ENCODE measurements at places on chromosomes 11 and 22.

- DNase-seq, result no peak
Measured at GRCh38 chr11:78140392-78141077, 1.1 kb upstream of the ALG8 start.

DNA sequence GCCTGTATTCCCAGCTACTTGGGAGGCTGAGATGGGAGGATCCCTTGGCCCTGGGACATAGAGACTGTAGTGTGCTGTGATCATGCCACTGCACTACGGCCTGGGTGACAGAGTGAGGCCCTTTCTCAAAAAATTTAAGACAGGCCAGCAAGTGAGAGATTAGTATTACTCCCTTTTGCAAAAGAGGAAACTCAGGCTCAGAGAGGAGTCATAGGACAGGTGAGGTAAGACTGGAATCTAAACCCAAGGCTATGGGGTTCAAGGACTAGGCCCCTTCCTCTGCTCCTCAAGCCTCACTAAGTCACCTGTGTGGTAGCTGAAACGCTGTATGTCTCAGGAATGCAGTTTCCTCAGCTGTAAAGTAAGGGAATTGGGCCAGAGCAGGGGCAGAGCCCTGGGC lies 1.6 kb upstream of the P2RY2 start:
- no peak for DNase-seq

- DNase-seq, result no peak
Measured at GRCh38 chr22:33409079-33409478, 350.9 kb upstream of the SYN3 start.

DNA sequence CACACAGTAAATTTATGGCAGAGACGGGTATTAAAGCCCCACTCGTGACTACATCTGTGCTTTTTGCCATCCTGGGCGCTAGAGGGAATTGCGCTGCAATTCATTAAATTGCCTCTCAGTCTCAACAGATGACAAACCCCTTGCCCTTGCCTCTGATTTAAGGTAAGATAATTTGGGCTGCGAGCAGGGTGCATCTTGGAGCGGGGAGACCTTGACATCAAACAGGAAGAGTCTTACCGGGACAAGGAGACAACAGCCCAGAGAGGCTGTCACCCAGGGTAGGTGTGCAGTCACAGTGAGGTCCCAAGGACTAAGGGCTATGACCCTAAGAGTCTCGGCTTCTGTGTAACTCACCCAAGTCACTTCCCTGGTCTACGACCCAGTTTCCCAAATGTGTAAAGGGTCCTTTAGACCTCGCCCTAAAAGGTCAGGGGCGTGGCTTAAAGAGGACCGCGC lies 449 bp upstream of the TOM1 start:
- no peak for DNase-seq

DNA sequence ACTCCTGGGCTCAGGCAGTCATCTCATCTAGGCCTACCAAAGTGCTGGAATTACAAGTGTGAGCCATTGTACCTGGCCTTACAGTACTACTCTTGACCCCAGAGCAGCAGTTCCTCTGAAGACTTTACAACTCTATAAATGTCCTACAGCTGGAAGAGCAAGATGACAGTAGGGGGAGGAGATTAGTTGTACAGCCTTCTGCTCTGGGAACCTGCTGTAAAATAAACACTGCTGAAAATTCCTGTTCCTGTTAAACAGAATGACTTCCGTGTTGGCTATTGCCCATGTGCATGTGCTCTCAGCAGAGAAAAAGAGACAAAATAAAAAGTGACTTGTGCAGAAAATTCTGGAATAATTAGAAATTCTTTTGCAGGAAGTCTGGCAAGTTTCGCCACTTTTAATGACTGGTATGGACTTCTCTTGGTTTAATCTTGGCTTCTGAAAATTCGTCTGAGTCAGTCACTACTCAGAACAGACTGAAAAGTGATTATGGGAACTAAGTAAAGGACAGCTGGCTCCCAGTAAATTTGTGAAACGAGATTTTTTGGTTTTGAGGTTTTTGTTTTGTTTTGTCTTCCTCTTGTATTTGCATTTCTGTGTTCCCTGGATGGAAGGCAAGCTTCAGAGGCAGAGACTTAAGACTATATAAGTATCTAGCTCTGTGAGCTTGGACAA lies 955.7 kb downstream of the DLG2 start:
- DNase-seq, result no peak

- no peak for DNase-seq
Measured at GRCh38 chr11:121420398-121420797, 31.7 kb upstream of the SORL1 start.

GRCh38 chr11:45036733-45037132 lies 86.0 kb upstream of the TP53I11 start:
- no peak for DNase-seq

- DNase-seq, result no peak
Measured at GRCh38 chr11:124623861-124624525, 1.3 kb downstream of the TBRG1 start.

DNA sequence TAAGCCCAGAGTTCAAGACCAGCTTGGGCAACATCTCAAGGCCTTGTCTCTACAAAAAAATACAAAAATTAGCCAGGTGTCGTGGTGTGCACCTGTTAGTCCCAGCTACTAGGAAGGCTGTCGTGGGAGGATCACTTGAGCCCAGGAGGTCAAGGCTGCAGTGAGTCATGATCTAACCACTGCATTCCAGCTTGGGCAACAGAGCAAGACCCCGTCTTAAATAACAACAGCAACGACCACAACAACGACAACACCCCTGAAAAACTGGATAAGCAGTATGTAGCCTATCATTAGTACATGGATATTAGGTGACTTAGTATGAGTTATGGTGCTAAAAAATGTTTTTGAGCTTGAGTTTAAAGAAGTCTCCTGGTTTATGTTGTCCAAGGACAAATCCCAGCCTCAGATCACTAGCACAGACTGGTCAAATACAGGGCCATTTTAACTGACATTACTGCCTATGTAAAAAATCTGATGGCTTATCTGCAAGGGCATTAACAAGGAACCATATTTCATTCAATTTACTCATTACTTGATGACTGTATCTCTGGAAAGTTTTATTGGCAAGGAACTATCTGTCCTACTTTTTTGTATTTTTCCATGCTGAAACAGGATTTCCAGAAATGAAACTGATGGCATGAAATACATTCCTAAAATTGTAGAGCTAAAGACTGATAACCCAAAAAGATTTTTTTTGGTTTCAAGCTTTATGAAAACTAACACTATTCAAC lies 23.4 kb downstream of the C2CD3 start:
- no peak for DNase-seq

DNA sequence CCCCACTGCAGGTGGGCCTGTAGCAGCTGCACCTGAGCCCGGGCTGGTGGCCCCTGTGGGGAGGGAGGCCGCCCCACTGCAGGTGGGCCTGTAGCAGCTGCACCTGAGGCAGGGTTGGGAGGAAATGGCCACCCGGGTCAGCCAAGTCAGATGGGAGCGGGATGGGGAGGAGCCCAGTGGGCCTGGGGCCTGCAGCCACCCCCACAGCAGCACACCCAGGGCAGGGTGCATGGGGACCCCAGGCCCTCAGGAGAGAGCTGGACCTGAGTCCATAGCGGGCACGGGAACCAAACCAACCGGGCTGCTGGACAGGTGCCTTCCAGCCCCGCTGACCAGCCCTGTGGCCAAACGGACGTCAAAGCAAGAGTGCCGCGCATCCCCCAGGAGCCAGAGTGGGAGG lies 61.7 kb downstream of the BRD1 start:
- DNase-seq, result no peak

DNA sequence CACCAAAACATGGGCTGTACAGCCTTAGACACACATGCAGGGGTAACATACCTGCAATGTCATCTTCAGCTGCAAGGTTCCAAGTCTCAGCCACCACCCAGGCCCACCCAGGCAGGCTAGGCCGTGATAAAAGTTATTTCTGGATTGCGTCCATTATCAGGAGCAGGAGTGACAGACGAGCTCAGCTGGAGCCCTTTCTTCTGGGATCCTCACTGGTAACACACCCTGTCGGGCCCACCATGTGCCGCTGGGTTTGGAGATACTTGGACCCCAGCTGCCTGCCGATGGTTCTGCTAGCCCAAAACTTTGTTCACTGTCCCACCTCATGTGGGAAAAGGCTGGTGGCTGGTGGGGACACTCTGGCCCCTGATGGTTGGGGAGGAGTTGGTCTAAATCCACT lies 24.8 kb downstream of the TMPRSS5 start:
- DNase-seq, result no peak

DNA sequence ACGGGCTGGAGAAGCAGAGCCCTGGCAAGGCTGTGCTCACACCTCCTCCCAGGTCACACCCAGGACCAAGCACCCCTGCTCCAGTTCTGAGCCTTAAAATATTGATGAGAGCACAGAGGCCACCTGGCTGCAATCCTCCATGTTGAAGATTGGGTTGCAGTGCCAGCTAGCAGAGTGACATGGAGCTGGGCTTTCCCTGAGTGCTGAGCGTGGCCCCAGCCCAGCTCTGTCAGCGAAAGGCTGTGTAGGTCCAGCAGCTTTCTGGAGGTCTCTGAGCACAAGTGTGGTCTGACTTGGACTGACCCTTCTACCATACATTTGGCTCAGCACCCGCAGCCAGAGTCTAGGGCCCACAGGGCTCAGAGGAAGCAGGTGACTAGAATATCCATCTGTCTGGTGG lies 4.0 kb upstream of the CHKA start:
- DNase-seq, result no peak

DNA sequence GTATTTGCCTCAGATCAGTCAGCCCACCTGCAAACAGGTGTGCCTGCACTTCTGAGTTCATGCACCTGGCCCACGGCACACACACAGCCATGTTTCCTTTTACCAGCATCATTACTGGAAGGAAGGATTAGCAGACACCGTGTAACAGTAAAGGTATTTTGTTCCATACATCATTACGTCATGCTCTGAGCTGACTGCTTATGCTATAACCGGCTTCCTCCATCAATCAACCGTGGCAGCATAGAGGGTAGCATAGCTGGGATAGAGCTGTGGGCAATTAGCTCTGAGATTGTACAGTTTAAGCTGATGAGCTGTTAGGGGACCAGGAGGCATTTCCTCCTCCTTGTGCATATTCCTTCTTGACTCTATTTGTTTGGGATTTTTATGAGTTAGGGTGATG lies 102.4 kb downstream of the ME3 start:
- DNase-seq, result no peak

- peak; percentile 30 for DNase-seq
Measured at GRCh38 chr11:2419638-2420501, 19.3 kb downstream of the TSSC4 start.

DNA sequence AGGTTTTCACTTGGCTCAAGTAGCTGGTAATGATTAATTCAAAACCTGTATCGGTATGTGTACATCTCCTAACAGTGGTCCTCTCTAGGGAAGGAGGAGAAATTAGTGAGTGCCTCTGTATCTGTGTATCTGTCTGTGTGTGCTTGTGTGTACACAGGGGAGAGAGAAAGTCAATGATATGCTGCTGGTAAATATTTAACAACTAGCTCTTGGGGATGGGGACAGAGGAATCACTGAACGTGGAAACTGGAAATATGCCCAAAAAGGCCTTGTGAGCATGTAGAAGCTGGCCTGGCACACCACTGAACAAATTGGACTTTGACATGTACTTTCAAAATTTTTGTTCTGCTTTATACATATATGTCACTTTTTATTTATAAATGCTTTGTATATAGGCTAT lies 214.0 kb upstream of the SYN3 start:
- no peak for DNase-seq

DNA sequence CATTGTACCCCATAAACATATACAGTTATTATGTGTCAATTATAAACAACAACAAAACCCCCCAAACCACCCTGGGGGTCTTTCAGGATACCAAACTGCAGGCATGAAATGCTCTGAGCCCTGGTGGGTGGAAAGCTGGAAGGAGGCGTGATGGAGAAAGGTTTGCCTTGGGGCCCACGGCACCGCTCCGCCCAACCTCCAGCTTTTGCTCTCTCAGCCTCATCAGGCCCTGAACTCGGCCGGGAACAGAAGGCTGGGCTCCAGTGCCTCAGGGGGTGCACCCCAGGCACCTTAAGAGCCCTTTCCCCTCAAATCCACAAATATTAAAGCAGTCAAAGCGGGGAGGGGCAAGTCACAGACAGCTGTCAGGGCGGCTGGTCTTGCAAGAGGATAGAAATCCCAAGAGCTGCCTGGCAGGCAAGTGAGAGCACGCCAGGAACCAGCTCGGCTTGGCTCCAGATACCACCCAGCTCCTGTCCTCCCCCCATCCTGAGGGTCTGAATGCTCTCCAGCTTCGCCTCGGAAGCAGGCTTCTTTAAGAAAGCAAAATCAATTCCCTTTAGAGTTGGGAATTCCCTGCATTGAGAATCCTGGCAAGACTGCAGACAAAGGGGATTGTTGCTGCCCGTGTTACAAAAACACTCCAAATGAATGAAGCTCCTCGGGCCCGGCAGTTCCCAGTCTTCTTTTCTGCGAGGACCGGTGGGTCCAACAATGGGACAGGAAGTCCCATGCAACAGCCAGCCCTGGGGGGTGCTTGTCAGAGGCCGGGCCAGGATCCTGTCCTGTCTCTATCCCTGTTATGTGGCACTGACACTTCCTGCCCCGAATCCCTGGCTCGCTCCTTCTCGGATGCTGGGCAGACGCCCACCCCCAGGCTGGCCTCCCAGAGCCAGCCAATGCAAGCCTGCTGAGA lies 80.8 kb downstream of the NAT10 start:
- no peak for DNase-seq

GRCh38 chr11:114813189-114813718 lies 134.9 kb downstream of the NXPE2 start:
- DNase-seq, result no peak

- DNase-seq, result no peak
Measured at GRCh38 chr22:40178417-40179409, 988 bp downstream of the TNRC6B start.

GRCh38 chr11:1786466-1786865 lies 22.7 kb upstream of the CTSD start:
- no peak for DNase-seq

DNA sequence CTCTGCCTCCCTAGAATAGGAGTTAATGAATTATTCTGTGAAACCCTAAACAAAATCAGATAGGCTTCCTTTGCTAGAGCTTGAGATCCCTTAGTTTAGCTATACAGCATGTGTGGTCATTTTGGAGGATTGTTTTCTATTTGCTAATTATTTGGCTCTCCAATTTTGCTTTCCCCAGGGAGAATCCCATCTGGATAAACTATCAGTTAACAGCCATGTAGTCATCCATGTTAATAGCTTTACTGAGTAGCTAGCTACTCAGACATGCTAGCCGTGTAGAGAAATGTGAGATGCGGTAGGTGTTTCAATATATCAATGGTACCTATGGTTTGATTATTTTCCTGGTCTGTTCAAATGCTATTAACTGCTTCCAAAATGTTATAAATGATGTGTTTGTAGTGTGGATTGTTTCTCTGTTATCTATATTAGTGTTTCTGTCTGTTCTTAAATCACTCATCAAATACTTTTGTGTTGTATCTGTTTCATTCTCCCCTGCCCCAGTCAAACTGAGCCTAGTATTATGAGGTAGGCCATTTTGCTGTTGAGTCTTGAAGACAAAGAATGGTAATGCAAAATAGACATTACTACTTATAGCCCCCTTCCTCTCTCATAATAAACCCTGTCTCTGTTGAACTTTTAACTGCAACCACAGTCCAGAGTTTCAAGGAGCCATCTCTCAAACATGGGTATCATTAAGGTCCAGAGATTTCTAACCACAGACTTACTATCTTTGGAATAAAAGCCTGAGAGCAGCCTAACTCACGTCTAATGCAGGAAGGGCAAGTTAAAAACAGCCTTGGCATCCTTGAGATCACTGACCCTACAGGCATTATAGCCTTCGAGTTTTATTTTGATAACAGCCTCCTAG lies 56.1 kb upstream of the GRAMD1B start:
- no peak for DNase-seq

Data from fibroblast of skin of left quadriceps (primary cell).